Brain pericyte (primary cell): ENCODE measurements at places on chromosomes 7 and 10.

- DNase-seq, result no peak
These were observed 10.8 kb upstream of the GATA3 start for GRCh38 chr10:8043569-8044306.

DNA sequence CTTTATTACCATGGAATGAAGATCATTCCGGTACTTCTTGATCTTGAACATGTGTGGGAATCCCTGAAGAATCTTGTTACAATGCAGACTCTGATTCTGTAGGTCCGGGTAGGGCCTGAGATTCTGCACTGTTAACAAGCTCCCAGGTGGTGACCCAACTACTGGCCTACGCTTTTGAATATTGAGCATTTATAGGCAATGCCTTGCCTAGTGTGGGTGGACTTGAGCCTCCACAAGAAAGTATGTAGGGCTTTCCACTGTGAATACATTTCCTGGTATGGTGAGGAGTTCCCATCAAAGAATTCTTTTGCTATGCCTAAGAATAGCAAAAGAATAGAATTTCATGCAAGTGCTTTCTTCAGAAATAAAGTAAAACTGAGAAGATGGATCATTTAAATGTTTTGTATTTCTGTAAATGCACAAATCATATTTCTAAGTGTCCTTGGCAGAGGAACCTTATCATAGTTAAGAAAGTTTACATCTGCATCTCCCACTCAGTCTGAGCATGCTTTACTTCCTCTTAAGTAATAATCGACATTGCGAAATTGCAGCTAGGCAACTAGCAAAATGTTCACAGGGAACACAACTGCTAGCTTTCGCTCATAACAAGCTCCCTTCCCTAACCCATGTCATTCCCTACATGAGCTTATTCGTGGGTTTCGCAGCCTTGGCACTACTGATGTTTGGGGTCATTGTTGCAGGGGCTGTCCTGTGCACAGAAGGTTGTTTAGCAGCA, 71.4 kb downstream of the AHR start:
- peak; percentile 47 for DNase-seq

GRCh38 chr7:43758029-43758821, at the start of gene BLVRA:
TSS of gene BLVRA (plus strand) at chr7:43758680. CDS start at chr7:43771159, 12,479 bp downstream.
- DNase-seq, result no peak

DNA sequence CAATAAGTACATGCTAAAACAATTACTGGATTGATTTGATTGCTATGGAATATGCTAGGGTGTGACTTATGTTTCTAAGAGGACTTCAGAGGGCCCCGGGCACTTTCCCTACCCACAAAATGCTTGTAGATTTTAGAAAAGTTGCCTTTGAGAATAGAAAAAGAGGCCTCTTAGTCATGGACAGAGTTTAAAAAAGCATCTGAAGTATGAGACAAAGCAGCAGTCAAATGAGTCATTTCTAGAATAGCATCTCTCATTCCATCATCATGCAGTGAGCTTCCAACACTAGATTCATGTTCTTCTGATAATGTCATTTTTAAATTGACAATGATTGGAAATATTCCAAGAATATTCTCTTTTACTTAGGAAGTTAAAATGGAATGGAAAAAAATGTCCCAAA, 675.1 kb upstream of the PCDH15 start:
- no peak for DNase-seq

GRCh38 chr10:64574371-64574770, 1053.2 kb downstream of the REEP3 start:
- DNase-seq, result no peak

DNA sequence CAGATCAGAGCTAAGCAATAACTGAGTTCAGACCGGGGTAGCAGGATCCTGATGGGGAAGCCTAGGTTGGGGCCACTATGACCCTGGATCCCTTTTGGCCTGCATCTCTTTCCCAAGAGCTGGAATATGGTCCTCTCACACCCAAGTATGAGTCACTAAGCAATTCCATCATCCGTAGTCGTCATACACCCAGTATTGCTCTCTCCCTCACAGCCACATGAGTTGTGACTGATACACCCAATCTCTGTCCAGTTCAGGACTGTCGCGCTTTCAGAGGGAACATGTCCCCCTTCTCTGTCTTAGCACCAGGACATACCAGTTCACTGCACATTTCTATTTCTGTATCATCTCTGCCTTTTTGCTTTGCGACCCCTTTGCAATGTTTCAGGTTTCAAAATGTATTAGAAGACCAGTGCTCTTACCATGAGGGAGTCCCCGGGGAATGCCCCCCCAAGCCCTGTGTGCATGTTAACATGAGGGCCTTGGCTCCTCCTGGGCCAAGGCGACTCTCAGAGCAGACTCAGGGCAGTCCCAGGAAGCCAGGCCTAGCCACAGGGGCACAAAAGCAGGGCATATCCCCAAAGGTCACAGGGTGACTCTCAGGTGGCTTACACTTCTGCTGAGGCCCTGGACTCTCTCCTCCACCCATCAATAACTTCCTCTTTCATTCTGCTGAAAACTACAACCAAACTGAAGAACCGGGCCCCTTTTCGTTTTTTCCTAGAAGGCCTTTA, 75.3 kb upstream of the SAMD8 start:
- DNase-seq, result no peak

- no peak for DNase-seq
These were observed 1.1 kb upstream of the PWWP2B start for GRCh38 chr10:132395704-132396493.

DNA sequence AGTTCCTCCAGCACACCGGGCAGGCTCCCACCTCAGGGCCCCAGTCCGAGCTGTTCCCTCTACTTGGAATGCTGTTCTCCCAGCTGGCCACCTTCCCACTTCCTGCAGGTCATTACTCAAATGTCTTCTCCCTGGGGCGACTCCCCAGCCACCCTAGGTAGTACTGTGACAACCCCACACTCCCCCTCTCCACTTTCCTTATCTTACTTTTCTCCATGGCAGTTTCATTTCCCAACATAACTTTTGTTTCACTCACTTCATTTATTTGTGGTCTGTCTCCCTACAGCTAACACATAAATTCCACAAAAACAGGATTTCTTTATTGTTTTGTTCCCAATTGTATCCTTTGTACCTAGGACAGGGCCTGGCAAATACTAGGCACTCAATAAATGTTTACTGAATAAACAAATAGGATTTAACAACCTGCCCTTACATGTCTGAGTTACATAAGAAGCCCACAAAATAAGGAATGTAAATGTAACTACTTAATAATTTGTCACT, 76.5 kb downstream of the JAZF1 start:
- DNase-seq, result no peak

DNA sequence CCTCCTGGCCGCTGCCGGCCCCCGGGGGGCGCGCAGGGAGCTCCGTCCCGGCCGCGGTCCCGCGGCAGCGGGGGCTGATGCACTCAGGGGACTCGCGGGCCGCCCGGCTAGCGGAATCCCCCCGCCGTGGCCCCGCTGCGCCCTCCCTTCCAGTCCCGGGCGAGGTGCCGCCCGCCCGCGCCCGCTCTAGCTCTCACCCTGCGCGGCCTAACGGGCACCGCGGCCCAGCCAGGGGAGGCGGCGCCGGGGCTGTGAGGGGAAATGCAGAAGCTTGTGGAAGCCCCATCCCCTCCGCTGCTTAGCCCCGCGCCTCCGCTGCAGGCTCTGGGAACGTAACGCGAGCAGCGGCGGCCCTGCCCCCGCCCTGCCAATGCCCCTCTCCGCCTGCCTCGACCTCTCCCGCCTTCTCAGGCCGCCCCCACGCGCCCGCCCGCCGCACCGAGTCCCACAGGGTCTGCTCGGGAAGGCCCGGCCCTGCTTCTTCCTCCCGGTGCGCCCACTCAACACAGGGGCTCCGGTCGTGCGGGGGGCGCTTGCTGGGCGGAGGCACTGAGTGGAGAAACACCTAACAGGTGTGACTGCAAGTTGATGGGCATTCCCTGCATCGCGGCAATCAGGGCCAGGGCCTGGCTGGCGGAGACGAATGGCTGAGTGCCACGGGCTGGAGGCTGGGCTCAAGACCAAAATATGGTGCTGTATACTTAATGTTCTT, 384 bp upstream of the TMEM229A start:
- no peak for DNase-seq

- no peak for DNase-seq
These were observed at the start of gene CDHR1 for GRCh38 chr10:84194424-84195043. TSS of gene CDHR1 (plus strand) at chr10:84194537. CDS start at chr10:84194761, 224 bp downstream.

- no peak for DNase-seq
These were observed 627 bp upstream of the SSMEM1 start for GRCh38 chr7:130207033-130207432.

- DNase-seq, result no peak
These were observed 12.8 kb downstream of the ICA1 start for GRCh38 chr7:8249121-8249520.
